ENCODE measurements at places on chromosomes 3 and 15.

- peak; percentile 26 for DNase-seq
Measured at GRCh38 chr15:85100186-85100937, 118.7 kb downstream of the PDE8A start.

DNA sequence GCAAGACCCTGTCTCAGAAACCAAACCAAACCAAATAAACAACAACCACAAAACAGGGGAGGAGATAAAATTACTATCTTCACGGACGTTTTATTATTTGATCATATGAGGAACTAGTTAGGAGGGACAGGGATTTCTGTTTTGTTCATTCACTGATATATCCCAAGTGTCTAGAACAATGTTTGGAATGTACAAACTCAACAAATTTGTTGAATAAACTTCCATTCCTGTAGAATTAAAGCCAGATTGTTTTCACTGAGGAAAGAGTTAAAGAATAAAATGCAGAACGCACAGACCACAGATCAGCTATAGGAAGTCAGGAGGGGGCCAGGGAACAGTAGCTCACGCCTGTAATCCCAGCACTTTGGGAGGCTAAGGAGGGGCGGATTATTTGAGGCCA is 6.5 kb upstream of the STRC start:
- no peak for DNase-seq

GRCh38 chr3:188010478-188010877 is 143.5 kb upstream of the LPP start:
- no peak for DNase-seq

GRCh38 chr15:33788906-33789540 is 179.3 kb upstream of the CHRM5 start:
- DNase-seq: no peak

DNA sequence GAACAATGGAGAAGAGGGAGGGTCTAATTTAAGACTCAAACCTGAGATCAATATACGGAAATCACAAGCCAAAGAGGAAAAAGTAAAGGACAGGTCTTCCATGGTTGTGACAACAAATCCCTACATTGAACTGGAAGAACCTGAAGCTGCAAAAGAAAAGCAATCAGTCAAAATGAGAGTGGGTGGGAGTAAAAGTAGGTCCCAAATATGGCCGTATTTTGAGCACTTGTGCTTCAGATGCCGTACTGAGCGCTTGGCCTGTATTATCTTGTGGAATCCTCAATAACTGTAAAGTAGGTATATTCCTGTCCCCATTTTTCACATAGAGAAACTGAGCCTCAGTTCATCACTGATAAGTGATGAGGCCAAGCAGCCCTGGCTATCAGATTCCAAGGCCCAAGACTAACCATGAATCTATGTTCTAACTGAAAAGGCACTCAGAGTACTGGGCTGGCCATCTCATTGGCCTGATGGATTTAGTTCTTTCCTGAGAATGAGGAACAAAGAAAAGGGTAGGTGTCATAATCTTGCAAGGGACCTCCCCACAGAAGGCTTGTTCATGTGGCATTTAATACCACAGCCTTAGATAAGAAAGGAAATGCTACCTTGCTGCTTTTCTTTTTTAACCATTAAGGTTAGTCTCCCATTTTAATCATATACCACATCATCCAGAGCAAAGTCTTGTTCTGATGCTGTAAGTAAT is 52.5 kb downstream of the LRRN1 start:
- DNase-seq: no peak

GRCh38 chr3:155185631-155186071 is 105.5 kb downstream of the MME start:
- DNase-seq: no peak

GRCh38 chr3:27910456-27910855 is 188.3 kb upstream of the EOMES start:
- no peak for DNase-seq

DNA sequence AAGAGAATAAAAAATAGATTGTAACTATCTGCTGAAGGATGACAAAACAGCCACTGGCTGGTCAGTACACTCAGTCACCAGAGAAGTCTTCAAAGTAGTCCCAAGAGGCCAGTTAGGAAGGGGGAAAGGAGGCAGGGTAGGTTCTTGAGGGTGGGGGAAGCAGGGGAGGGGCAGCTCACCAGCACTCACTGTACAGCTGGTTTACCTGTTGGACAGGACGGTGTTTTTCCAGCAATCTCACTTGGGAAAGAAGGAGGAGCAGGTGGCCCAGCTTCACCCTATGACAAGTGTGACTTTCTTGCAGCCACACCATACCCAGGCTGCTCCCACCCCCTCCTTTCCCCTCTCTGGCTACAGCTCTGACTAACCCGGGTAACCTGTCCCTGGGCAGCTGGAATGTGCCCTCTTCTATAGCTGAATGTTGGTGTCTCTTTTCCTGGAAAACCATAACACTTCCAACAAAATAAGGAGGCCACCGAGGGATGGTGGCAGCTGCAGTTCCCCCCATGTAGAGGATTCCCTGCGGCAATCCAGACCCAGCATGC is 203.4 kb upstream of the NSMCE3 start:
- DNase-seq: no peak

GRCh38 chr3:13825821-13826220 is 54.0 kb downstream of the WNT7A start:
- DNase-seq: no peak

Measured in stimulated activated CD8-positive, alpha-beta memory T cell treated with anti-CD3 and anti-CD28 coated beads, Interleukin-4, amount 100 ng/mL, for 48 hours (primary cell).